ENCODE measurements at places on chromosomes 1 and 21.
A peak's percentile ranks its signal among the peaks of the same experiment; 100 is the strongest.

- DNase-seq = peak; percentile 2
These were observed 27.3 kb upstream of the VPS13D start for GRCh38 chr1:12202577-12202976.

- DNase-seq = no peak
These were observed 45.6 kb downstream of the COL18A1 start for GRCh38 chr21:45450423-45451090.

DNA sequence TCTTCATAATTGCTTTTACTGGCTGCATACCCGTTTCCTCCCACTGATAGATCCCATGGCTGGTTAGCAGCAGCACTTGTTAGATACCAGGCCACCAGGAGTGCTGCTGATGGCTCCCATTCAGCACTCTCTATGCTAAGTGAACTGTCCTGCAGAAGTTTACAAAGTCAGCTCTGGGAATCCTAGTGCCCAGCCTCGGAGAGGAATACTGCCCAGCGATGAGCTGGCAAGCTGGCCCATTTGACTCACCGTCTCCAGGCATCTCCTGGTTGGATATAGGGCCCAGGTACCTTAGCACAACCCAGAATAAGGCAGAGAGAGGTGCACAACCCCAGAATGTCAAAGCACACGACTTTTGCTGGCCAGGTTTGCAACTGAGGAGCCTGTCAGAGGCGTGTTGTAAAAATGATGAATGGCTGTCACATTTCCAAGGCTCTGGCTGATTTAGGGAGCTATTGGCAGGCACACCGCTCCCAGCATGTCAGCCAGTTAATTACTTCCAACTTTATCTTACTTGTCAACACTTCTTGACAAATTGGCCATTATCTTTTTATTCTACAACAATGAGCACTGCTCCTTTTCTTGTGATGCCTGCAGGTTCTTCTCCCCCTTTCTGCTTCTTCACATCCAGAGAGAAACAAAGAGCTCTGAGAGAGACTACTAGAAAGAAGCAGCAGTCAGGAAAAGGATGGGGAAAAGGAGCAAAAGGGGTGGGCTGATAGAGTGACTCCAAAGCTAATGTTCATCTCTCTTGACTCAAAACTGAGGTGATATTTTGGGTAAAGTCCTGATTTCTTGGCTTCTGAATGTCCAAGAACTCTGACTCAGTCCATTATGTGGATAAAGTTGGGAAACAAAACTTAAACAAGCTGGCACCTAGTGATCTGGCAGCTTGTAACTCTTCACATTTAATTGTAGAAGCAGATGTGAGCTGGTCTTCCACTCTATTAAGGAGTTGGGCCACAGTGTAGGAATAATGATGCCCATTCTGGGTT is 10.8 kb upstream of the ANGPTL7 start:
- no peak for DNase-seq

GRCh38 chr1:92154934-92155333 is 62.8 kb upstream of the C1orf146 start:
- DNase-seq = no peak

- DNase-seq = peak; percentile 28
These were observed 18.1 kb upstream of the IRF2BP2 start for GRCh38 chr1:234628089-234628488.

DNA sequence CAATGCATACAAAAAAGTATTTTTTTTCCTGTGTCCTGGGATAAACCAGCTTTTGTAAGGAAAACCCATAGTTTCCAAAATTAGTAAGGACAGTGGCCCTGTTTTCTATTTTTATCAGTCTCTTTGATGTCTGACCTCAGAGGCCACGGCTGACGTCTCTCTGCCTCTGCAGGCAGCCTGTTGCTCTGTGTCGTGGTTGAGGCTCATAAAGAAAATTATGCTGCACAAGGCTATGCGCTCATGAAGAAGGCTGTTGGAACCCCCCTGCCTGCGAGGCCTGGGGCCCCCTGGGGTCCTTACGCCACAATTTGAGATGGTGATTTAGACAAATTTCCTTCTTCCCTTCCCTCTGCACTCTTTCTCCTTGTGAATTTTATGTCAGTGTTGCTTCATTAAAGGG is 48.9 kb downstream of the AGPAT3 start:
- no peak for DNase-seq

GRCh38 chr1:241816008-241816407 is 32.0 kb upstream of the EXO1 start:
- DNase-seq = no peak

DNA sequence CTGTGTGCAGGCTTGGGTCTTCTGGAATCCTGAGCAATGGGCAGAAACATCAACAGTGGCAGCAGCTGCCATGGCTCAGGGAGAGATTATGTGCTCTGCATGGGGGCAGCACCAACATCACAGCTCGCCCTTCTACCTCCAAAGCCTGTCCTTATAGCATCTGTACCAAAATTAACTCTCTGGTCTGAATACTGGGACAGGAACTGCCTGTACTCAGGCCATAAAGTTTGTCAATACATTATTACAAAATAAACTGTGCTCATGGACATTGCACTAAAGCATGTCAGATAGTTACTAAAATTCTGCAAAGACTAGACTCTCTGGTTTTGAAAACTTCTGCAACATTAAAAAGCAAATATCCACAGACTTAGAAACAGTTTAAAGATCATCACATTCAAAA is 91.6 kb downstream of the ZC3H11B start:
- DNase-seq = no peak

- DNase-seq = no peak
These were observed 24.6 kb downstream of the KCNK1 start for GRCh38 chr1:233638513-233638912.

- peak; percentile 85 for DNase-seq
These were observed 30.3 kb upstream of the FMOD start for GRCh38 chr1:203381151-203381751.

DNA sequence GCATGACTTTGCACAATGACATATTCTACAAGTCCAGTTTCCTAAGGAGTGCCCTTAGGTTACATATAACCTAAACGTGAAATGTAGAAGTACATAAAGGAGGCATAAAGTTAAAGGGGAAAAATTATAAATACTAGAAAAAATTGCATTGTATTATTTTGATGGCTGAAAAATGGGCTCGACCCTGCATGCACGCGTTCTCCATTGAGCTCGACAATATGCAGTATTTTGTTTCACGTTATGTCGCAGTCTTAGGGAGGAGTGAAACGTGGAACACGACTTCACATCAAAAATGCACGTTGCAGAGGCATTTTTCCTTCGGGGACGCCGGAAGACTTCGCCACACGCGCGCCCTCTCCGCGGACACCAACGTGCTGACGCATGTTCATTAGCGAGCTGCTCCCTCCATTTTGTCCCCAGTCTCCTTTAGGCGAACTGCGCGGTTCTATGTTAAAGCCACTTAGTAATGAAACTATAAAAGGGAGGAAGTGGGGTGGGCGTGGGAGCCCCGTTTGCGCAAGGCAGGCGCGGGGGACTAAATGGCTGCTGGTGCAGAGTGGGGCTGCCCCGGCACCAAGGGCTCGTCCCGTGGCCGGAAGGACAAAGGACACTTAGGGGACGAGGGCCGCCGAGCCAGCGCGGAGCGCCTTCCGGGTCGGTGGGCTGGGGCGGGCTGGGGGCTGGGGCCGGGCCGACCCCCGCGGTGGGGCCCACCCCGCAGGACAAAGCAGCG is 749 bp upstream of the COX20 start:
- peak; percentile 98 for DNase-seq

- DNase-seq = no peak
These were observed 87.7 kb upstream of the TNFSF4 start for GRCh38 chr1:173294843-173295242.

DNA sequence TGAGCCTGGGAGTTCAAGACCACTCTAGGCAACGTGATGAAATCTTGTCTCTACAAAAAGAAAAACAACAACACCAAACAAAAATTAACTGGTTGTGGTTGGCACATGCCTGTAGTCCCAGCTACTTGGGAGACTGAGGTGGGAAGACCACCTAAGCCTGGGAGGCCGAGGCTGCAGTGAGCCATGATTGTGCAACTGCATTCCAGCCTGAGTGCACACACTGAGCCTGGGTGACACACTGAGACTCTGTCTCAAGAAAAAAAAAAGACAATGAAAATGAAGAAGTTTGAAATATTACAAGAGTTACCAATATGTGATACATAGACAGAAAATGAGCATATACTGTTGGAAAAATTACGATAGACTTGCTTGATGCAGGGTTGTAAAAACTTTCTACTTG is 31.9 kb downstream of the PDC start:
- DNase-seq = no peak

GRCh38 chr1:164337885-164338284 is 221.1 kb upstream of the PBX1 start:
- no peak for DNase-seq

GRCh38 chr1:235077571-235078479 is 50.8 kb downstream of the TOMM20 start:
- DNase-seq = peak; percentile 90

DNA sequence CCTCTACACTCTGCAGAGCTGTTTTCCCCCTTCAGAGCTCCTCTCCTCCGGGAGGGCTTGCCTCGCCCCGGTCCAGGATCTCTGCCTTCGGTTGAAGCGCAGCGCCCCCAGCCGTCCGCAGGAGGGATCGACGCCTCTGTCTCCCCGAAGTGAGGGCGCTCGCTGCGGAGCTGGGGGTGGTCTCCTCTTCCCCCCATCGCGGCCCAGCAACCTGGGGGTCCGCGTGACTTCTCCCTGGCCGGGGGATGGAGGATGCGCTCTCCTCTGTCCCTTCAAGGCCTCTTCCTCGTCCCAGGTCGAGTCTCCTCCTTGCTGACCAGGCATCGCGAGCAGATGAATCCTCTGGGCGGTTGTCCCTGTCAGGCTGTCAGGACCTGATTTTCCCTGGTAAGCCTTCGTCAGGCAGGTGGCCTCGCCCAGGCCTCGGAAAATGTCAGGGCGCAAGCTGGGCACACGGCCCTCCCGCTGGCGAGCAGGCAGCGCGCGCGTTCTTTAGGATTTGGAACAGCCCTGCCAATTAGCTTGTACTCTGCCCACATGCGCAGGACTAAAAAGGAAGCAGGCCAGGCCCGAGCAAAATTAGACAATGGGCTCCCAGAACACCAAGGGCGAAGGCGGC is 90.5 kb downstream of the EDEM3 start:
- DNase-seq = peak; percentile 80

DNA sequence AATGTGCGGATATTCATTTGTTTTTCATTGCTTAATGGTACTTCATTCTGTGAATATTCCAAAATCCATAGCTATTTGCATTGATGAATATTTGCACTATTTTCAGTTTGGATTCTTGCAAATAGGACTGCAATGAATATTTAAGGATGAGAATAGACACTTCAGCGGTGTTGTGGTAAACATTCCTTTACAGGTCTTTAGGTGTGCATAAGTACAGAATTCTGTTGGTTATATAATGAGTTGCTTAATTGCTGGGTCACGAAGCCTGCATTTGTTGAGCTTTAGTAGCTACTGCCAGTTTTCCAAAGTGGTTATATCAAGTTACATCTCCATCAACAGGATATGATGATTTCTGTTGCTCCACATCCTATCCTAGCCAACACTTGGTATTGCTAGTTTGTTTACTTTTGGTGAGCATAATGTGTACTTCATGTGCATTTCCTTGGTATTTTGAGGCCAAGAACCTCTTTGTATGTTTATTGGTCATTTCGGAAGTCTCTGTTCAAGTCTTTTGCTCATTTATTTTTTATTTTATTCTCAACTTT is 64.2 kb upstream of the CYYR1 start:
- DNase-seq = no peak

GRCh38 chr1:19824541-19824940 is 9.5 kb upstream of the RNF186 start:
- no peak for DNase-seq

GRCh38 chr1:172451002-172451443 is 7.2 kb upstream of the PIGC start:
- DNase-seq = no peak

DNA sequence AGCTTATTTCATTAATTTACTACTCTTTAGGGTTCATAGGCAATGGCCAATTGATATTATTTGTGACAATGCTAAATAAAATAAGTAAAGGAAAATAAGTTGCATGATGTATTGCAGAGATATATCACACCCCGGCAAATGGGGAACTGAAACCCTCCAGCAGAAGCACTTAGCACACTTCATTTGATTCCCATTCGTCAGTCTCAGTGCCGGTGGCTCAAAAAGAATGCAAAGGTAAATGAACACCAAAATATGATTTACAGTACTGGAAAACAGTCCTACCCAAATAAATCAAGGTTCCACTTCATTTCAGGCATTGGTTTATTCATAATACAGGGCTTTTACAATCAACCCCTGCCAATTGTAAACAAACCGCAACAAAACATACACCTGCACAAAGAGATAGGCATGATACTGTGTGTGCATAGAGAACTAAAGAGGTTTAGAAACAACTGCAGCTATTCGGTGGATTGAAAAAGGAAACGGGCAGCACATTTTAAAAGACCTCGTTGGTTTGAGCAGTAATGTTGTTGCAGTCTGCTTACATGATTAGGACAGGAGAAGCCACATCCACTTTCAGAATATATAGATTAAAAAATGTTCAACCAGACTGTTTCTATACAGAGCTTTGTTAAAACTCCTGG is 1019.2 kb downstream of the TTLL7 start:
- DNase-seq = peak; percentile 3

Measured in suppressor macrophage treated with lipopolysaccharide for 4 hours (primary cell).